ENCODE measurements at places on chromosomes 11 and 22.

GRCh38 chr11:67027943-67028542, 5.1 kb downstream of the SYT12 start:
- DNase-seq: no peak

DNA sequence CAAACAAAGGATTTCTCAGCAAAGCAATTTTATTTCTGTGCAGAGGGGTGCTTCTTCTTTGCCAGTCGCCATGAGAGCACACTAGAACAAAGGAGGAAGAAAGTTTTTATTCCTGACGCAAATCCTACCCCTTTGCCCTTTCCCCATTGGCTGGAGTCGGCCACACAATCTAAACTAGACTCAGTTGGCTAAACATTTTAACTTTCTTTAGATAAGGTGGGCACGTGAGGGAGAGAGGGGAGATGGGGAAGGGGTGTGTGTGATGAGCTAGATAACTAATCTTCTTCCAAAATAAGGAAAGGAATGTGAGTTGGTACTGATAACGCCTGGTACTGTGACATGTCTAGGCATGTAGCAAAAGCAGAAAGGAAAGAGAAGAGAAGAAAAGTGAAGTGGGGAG, 626 bp downstream of the TRIM22 start:
- DNase-seq: no peak

DNA sequence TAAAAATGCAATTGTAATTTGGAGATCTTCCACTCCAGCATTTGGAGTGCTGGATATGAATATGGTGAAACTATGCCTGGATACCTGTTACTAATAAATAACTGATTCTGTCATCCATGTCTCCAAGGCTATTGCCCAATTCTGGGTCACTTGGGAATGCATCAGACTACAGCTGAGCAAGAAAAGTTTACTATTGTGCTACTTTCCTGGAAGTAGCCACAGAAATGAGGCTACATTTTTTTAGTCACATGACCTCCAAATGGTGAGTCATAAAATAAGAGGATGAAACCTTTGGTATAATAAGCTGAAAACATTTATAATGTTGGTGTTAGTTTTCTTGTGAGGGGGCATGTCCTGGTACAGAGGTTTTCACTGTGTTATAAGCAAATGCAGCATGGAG, 44.4 kb downstream of the DCDC1 start:
- no peak for DNase-seq

- DNase-seq: no peak
Observed at GRCh38 chr11:44203270-44204043, 106.5 kb downstream of the ALX4 start.

DNA sequence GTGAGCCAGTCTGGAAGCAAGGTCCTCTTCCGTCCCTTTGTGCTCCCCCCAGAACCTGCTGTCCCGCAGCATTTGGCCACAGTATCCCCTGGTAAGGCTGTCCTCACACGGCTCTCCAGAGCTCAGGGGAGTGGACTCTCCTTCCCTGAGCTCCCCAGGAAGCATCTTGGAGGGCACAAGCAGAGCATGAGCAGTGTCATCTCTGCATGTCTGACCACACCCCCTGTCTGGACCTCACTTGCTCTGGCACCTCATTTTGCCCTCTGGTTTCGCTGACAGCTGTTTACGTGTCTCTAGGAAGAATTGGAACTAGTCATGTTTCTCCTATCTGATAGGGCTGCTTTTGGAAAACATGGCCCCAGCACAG, 15.5 kb downstream of the DCPS start:
- no peak for DNase-seq

- DNase-seq: no peak
Observed at GRCh38 chr11:131662993-131663392, 292.6 kb downstream of the NTM start.

- DNase-seq: no peak
Observed at GRCh38 chr11:45484326-45484883, 181.0 kb downstream of the CHST1 start.

GRCh38 chr11:45964911-45965389, 42.5 kb downstream of the LARGE2 start:
- DNase-seq: peak; percentile 55

DNA sequence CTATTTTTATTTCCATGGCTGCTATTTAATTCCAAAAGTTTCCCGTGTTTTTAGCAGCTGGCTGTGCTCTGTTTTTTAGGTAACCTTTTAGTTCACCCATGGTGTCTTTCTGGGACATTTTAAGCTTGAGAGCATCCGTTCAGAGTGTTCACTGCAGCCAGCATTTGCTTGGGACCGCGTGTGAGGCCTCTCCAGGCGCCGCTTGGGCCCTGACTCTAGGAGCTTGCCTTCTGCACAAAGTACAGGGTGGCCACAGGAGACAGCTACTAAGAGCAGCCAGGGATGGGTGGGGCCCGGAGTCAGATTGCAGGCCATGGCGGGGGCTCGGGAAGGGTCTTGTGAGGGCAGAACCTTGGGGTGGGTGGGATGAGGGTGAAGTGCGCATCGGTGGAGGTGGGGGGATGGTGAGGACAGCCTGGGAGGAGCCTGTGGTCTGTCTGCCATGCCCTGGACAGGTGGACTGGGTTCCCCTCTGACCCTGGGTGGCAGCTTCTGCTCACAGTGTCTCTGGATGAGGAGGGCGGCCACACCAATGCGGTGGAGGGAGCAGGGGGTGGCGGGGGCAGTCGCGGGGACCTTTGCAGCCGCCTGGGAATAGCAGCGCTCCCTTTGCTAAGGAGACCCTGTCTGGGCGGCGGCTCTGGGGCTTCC, 288.1 kb downstream of the TBC1D22A start:
- no peak for DNase-seq

DNA sequence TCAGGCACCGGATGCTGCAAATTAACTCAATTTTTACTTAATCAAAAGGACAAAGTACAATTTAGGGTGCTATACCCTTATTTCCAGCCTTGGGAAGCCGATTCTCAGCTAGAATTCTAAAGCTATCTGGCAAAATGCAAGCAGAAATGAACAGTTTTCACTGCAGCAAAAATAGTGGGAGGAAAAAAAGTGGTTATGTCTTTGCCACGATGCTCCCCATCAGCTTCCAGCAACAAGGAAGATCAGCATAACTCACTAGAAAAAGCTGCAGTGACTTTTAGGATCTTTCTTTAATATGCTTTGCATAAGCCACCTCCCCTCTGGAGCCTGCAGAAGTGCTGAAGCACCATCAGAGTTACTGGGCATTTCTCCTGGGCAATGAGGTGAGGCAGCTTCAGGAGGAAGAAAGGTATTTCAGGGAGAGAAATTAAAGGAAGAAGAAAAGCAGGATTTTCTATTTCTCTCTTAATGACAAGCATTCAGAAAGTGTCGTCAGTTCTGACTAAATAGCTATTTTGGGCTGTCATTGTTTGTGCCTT, 702.9 kb downstream of the DLG2 start:
- no peak for DNase-seq

GRCh38 chr22:20111045-20111688, 4.7 kb upstream of the RANBP1 start:
- no peak for DNase-seq

DNA sequence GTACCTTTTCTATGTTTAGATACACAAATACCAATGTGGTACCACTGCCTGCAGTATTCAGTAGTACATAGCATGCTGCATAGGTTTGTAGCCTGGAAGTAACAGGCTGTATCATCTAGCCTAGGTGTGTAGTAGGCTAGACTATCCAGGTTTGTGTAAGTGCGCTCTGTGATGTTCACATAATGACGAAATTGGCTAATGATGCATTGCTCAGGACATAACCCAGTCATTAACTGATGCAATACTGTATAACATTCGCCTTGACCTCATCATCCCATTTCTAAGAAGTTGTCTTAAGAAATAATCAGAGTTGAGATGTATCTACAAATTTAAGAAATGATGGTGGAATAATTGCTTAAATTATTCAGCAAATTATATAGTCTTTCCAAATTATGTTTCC, 116.0 kb upstream of the TIMP3 start:
- no peak for DNase-seq

GRCh38 chr11:105220121-105220520, 80.6 kb upstream of the CARD18 start:
- DNase-seq: no peak

GRCh38 chr11:73216465-73216864, 1.6 kb upstream of the P2RY2 start:
- no peak for DNase-seq

DNA sequence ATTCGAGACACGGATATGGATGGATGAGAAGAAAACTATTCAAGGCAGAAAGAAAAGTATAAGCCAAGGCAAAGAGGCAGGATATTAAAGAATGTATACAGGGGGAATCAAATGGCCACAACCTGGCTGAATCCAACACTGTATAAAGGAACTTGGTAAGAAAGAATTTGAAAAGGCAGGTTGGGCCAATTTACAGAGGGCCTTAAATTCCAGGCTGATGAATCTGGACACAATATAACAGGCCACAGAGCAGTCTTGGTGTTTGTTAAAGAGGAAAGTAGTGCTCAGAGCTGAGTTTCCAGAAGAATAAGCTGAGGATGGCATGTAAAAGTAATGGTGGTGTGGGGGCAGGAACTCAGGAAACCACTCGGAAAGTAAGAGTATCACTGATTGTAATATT, 72.3 kb upstream of the POU2AF2 start:
- no peak for DNase-seq

DNA sequence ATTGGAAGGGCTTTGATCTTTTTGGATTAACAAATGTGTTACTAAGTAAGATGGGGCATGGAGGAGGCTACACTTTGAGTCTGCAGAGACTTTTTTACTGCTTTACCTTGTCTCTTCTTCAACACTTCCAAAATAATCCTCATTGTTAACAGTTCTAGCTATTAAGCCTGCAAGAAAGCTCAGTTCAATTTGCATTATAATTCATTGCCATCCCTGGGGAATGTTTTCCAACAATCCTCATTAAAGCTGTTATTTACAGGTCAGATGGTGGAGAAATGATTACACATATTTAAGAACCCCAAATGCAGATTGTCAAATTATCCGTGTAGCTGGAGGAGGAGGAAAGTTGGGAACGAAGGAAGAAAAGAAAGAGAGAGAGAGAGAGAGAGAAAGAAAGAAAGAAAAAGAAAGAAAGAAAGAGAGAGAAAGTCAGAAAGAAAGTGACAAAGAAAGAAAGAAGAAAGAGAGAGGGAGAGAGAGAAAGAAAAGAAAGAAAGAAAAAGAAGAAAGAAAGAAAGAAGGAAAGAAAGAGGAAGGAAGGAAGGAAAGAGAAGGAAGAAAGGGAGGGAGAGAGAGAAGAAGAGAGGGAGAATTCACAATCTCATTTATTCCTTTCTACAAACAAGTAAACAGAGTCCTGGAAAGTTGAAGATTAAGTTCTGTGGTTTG, 443.9 kb downstream of the INSC start:
- no peak for DNase-seq

DNA sequence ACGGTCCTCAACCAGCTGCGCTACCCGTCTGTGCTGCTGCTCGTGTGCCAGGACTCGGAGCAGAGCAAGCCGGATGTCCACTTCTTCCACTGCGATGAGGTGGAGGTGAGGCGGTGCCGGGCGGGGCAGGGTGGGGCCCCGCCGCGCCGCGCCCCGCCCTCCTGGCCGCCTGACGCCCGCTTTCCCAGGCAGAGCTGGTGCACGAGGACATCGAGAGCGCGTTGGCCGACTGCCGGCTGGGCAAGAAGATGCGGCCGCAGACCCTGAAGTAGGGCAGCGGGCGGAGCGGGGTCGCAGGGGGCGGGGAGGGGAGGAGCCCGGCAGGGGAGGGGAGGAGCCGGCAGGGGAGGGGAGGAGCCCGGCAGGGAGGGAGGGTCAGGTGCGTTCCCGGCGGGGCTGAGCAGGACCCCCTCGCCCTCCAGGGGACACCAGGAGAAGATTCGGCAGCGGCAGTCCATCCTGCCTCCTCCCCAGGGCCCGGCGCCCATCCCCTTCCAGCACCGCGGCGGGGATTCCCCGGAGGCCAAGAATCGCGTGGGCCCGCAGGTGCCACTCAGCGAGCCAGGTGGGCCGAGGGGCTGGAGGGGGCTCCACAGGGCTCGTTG, 14.7 kb downstream of the EPS8L2 start:
- peak; percentile 84 for DNase-seq

- no peak for DNase-seq
Observed at GRCh38 chr11:90805172-90805571, 582.3 kb upstream of the CHORDC1 start.

- peak; percentile 29 for DNase-seq
Observed at GRCh38 chr11:11931461-11932055, 76.9 kb downstream of the DKK3 start.

DNA sequence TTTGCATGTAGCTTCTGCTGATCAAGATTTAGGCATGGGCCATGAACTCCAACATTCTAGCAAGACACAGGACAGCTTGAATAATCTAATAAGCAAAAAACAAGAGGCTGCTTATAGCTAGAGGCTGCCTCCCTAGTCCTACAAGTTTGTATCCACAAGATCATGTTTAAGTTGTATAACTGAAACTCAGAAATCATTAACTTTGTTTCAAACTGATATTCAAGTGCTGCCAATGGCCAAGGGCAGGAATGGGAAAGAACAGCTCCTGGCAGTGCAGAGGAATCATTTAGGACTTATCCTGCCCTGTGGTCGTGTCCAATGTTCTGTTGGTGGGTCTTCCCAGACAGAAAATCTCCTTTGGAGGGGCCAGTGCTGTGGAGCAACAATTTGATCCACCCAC, 209.6 kb upstream of the DDI1 start:
- no peak for DNase-seq

DNA sequence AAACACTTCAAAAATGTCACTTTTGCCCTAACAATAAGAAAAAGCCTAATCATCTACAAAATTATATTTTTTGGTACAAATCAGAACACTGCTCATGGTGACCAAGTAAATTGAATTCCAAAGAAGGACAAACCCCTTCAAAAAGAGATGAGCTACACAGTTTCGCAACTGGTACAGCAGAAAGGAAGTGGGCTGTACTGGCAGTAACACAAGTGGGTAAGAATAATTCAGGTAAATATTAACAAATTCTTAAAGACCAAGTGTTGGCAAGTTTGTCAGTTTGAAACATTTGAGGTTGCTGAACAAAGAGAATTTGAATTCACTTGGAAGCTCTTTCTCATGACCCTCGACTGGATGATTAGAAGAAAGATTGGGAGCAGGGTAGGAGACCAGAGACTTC, 35.5 kb downstream of the MSANTD4 start:
- DNase-seq: no peak

DNA sequence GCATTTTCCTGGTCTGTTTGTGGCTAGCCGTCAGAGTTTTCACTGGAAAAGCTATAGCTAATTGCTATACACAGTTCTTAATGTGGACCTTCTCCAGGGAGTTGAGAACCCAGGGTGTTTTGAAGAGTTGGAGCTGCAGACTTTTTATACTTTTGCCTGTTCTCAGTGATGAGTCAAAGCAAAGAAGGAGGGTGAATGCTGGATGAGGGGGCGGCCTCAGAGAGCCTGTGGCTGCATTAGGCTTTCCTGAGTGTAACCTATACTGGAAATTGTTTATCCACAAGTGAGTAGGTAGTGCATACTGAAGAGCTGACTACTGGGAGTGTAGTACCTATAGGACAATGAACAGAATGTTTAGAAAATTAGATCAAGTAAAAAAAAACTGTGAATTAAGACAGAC, 79.7 kb upstream of the HORMAD2 start:
- DNase-seq: no peak

GRCh38 chr11:112658431-112658878, 302.8 kb upstream of the NCAM1 start:
- DNase-seq: no peak

- DNase-seq: no peak
Observed at GRCh38 chr22:39458444-39459083, 1.8 kb downstream of the MGAT3 start.

- peak; percentile 88 for DNase-seq
Observed at GRCh38 chr22:50105208-50106100, 15.6 kb downstream of the MOV10L1 start.

Measured in RPMI8226 (cell line).